ENCODE measurements at places on chromosomes 13 and 19.

DNA sequence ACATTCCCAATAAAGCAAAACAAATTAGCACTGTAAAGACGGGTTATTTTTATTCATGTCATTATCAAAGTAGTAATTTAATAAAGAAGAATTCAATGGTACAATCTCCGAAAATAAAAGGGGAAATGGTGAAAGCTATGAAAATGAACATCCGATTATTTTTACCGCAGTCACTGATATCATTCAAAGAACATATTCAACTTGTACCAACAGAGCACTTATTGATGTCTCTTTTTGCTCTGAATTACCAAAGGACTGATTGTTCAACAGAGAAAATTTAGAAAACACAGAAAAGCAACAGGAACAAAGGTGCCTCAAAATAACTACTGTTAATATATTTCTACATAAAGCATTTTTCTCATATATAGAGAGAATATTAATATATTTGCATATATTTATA is 119.4 kb downstream of the DIAPH3 start:
- DNase-seq = no peak

DNA sequence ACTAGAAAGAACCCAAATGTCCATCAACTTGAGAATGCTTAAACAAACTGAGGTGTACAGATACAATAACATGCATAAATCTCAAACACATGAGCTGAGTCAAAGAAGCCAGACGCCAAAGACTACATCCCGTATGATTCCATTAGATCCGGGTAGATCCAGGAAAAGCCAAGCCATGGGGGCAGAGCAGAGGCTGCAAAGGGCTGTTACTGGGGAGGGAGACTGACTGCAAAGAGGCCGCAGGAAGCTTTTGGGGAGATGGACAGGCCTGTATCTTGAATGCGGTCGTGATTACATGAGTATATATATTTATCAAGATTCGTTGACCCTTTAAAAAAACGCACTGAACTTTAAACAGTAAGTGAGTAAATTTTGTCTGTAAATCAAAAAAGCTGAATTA is 28.7 kb downstream of the GGACT start:
- no peak for DNase-seq

GRCh38 chr19:35848486-35848885 is 3.8 kb downstream of the NPHS1 start:
- peak; percentile 37 for DNase-seq

DNA sequence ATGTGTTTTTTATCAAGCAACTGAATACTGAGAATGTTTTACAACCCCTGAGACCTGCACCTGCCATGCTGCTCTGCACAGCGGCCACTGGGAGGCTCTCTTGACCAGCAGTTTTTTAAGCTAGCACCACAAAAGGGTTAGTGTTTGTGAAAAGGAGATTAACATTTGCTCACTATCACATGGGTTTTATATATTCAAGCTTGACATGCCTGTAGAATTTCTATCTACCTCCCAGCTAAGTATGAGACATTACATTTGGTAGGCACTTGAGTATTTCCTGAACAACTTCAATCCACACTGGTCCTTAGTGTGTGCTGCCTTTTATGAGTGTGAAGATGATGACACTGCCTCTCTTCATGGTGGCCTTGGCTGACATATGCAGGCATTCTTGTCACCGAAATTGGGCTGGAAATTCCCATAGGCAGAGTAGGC is 1238.9 kb downstream of the UQCRFS1 start:
- no peak for DNase-seq

GRCh38 chr13:88802886-88803285 is 1131.7 kb downstream of the SLITRK5 start:
- no peak for DNase-seq

GRCh38 chr19:42199440-42200115 is 17.9 kb downstream of the DEDD2 start:
- peak; percentile 80 for DNase-seq

GRCh38 chr19:42178791-42179674 is 38.4 kb downstream of the DEDD2 start:
- DNase-seq = no peak

DNA sequence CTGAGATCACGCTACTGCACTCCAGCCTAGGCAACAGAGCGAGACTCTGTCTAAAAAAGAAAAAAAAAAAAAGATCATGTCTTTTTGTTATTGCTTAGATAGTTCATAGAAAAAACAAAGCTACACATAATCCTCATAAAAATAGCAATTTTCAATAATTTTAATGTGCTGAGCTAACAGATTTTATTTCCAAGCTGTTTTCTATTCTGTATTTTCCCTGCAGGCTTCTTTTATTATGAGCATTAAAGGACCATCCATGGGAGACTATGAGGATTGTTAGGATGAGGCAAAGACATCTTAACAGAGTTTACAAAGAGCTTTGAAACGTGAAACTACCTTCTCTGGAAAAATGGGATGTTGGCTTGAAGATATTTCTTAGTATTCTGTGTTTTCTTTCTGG is 71.6 kb downstream of the PCCA start:
- DNase-seq = no peak

GRCh38 chr19:17775245-17775927 is 19.6 kb upstream of the B3GNT3 start:
- DNase-seq = no peak

DNA sequence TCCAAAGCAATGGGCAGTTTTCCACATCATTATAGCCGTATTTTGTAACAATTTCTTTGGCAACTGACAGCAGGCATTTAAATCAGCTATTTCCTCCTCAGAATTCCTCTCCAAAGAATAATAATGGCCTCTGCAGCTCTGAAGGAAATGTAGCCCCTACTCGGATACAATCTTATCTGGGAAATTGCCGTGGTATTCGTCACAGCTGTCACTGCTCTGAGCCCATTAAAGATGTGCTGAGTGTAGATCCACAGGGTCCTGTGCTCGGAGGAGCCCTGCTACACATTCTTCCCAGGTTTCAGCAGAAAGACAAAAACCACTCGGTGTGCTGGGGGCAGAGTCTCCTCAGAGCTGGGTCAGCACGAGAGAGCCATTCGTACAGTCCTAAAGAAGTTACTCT is 33.1 kb downstream of the MZT1 start:
- no peak for DNase-seq

DNA sequence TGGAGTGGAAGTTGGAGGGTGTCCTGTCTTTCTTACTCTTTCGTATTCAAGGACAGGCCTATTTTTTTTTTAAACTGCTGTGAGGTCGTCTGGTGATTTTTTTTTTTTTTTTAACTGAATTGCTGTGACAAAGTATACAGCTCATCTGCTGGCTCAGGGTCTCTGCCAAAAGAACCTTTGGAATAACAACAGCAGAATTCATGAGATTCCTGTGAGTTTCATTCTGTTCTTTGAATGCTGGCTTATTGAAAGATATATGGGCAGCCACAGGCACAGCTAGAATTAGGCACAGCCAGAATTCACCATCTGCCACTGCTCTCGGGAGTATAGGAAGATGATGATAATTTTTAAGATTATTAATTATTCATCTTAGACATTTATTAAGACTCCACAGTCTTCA is 21.4 kb upstream of the FRY start:
- no peak for DNase-seq

- DNase-seq = no peak
These were observed 193.1 kb downstream of the KCTD12 start for GRCh38 chr13:76693086-76693485.

- no peak for DNase-seq
These were observed 1.0 kb upstream of the REX1BD start for GRCh38 chr19:18587561-18587960.

- no peak for DNase-seq
These were observed 10.1 kb downstream of the YIPF2 start for GRCh38 chr19:10918359-10918758.

- DNase-seq = peak; percentile 91
These were observed 15.0 kb downstream of the CIC start for GRCh38 chr19:42284066-42284501.

DNA sequence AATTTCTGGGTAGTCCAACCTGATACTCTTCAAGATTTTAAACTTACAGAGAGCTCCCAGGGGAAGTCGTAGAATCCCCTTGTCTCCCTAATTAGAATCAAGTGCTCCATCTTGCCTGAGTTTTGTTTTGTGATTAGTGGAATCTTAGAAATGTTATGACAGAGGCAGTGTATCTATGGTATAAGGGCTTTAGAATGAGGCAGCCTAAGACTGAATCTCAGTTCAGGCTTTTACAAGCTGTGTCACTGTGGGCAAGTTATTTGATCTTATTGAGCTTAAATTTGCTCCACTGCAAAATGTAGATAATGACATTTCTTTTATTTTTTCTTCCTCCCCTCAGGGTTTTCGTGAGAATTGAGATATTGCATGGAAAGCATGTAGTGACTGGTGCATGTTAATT is 215.5 kb downstream of the POSTN start:
- no peak for DNase-seq

DNA sequence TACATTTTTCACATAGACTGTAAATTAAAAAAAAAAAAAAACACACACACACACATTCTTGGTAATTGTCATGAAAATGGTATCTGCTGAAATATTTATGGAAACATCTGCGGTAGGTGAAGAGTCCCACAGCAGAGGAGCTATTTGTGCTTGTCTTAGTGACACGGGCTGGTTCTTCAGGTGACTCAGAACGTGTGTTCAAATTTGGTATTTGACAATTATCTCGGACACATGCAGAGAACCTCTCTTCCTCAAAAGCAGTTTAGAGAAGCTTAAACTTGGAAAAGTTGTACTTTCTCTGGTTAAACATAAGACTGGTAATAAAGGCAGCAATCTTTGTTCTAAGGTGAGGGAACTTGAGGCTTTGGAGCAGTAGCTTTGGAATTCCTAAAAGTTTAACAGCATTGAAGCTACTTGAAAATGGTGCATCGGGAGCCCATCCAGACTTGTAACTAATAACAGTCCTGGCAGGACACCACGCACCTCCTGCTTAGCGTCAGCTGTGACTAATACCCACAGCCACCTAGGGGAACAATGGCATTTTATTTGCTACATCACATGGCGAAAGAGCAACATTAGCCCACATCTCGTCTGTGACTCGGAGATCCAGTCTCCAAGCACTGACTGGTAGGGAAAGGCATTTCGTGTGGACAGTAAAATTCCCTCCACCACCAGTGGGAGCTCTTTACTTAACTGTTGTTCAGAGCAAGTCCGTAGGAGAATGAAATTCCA is 1505.1 kb upstream of the SLC10A2 start:
- no peak for DNase-seq

GRCh38 chr13:104024416-104025170 is 958.4 kb upstream of the SLC10A2 start:
- DNase-seq = no peak

- no peak for DNase-seq
These were observed 19.0 kb upstream of the PLPP2 start for GRCh38 chr19:310141-310651.

- no peak for DNase-seq
These were observed 28.7 kb upstream of the KCTD15 start for GRCh38 chr19:33767898-33768413.

- no peak for DNase-seq
These were observed 30.4 kb downstream of the TPT1 start for GRCh38 chr13:45310341-45311131.

- DNase-seq = no peak
These were observed 44.6 kb downstream of the PTPRS start for GRCh38 chr19:5296021-5296420.

GRCh38 chr13:71806886-71807285 is 60.1 kb downstream of the DACH1 start:
- no peak for DNase-seq

GRCh38 chr19:54325631-54326030 is 12.7 kb upstream of the LILRA5 start:
- DNase-seq = no peak

DNA sequence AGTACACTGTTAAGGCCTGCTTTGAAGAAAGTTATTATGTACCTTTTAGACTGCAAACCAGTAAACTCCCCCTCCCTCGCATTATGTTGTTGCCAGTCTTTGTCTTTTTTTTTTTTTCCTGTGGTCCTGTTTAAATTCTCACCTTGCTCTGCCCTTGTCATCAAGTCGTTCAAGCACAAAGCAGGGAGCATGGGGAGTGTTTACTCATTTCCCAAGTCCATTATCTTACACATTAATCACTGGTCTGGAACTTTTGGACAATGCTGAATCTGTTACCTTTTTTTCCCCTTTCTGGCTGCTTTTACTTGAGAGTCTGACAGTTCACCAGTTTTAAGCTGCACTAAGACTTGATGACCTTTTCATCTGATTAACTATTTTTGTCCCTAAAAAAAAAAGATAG is 108.2 kb downstream of the DACH1 start:
- DNase-seq = no peak

DNA sequence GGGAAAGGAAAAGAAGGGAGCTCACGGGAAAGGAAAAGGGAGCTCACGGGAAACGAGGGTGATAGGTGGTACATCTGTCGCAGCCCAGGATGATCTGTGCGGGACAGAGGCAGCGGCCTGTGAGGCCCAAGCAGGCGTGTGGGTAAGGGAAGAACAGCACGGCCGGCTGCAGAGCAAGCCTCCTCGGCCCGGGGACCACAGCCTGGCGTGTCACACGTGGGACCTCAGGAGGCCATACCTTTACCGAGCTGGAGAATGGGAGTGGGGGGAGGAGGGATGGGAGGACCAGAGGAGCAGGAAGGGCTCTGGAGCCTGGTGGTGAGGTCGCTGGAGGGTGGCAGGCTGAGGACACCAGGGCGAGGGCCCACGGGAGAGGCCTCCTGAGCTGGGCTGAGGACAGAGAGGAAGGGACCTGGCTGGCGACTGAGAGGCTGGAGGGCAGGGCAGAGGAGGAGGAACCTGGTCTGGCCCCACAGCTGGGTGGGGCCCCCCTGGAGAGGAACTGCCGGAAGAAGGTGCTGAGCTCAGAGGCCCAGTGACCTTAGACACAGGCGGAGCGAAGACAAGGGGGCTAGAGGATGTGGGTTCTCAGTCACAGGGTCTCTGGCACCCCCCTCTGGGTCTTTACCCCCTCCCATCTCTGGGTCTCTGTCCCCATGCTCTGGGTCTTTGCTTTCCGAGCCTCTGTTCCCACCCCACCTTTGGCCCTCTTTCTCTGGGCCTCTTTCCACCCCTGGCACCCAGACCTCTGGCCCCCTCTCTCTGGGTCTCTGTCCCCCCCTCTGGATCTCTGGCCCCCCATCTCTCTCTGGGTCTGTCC is 2.9 kb upstream of the FTL start:
- DNase-seq = peak; percentile 83

DNA sequence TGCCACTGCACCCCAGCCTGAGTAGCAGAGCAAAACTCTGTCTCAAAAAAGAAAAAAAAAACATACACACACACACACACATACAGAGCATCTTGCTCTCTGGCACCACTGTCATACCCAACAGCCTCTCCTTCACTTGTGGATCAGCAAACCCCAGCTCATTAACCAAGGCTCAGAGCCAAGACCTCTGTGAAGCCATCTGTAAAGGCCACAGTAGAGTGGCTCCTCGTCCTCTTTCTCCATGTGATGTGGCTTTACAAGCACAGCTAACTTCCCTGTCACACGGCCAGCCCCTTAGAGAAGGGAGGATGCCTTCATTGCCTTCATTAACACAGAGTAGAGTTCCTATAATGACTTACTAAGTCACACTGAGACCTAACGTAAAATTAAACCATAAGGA is 62.7 kb upstream of the LSM14A start:
- no peak for DNase-seq

DNA sequence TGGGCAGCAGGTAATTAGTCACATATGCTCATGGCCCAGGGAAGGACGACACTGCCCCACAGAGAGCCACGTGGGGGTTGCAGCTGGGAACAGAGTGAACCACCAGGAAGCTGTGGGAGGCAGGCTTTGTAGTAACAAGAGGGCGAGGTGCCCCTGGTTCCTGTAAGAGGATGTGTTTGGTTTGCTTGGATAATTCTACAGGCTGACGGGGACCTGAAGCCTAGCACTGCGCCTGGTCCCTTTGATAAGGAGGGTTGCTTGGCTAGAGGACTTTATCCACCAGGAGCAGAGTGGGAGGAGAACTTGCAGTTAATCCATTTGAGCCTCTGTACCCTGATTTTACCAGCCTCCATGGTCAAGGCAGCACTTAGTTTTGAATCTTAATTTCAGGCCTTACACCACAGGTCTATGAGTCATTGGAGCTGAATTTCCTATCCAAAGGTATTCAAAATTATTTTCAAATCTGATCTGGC is 67.4 kb upstream of the CLDN10 start:
- no peak for DNase-seq
